Tibial artery (tissue), 4 donors: ENCODE measurements at places on chromosomes 16 and 17.

GRCh38 chr17:17737961-17738894 lies 57.0 kb downstream of the RAI1 start:
- no peak for DNase-seq

DNA sequence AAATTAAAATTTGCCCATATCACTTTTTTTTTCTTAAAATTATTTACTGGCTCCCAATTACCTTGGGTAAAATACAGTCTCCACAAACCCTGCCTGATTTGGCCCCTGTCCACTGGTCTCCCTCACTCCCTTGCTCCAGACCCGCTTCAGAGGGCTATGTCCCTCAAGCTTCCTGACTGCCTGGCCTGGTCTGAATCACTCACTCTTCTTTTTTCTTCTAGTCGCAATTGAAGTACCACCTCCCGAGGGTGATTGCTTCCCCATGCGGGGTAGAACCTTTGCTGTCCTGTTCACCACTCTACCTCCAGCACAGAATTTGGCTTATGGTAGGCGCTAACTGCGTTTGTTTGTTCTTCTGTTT lies 598 bp upstream of the PGAP3 start:
- DNase-seq = no peak

GRCh38 chr17:55238931-55239297 lies 25.8 kb upstream of the HLF start:
- DNase-seq = no peak

- no peak for DNase-seq
Measured at GRCh38 chr17:81682565-81683207, 911 bp downstream of the ARL16 start.

- DNase-seq = no peak
Measured at GRCh38 chr17:56141046-56141839, 12.0 kb upstream of the ANKFN1 start.

DNA sequence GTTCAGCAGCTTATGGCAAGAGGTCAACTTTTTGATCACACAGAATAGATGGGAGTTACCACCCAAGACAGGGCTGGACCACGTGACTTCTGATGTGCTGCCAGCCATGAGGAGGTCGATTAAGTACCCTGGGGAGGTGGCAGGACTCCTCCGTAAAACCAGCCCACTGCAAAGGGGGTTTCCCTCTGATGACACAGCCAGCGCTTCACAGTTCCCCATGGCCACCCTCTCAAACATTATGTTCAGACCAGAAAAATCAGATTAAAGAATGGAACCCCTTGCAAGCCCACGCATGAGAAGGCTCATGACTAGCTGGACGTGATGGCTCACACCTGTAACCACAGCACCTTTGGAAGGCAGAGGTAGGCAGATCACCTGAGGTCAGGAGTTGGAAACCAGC lies 222.9 kb downstream of the CPPED1 start:
- no peak for DNase-seq

DNA sequence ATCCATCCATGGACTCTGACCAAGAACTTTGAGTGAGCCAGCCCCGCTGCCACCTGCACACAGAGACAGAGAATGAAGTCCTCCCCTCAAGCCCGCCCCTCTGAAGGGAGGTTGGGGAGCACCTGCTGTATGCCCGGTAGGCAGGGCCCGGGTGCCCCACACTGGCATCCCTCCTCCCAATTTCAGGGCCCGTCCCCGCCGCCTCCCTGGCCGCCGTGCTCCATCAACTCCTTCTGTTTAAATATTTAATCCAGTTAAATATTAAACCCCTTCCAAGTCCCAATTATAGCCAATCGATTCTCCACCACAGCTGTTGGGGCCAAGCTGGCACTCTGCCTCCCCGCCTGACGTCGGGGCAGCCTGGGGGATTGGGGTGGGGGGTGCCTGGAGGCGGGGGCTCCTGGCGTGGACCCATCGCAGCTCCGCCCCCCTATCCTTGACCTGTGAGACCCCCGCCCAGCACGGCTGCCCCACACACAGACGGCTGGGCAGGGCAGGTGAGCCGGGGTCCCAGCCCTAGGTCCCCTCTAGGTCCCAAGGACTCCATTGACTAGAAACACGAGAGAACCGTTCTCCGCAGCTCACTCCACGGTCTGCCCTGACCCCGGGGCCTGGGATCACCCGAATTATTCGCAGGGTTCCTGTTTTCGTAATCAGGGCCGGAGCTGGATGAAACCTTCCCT lies 18.0 kb upstream of the CACNA1H start:
- no peak for DNase-seq

- no peak for DNase-seq
Measured at GRCh38 chr16:25065899-25066298, 45.6 kb upstream of the LCMT1 start.

- DNase-seq = no peak
Measured at GRCh38 chr17:64599187-64599676, 62.9 kb downstream of the SMURF2 start.

DNA sequence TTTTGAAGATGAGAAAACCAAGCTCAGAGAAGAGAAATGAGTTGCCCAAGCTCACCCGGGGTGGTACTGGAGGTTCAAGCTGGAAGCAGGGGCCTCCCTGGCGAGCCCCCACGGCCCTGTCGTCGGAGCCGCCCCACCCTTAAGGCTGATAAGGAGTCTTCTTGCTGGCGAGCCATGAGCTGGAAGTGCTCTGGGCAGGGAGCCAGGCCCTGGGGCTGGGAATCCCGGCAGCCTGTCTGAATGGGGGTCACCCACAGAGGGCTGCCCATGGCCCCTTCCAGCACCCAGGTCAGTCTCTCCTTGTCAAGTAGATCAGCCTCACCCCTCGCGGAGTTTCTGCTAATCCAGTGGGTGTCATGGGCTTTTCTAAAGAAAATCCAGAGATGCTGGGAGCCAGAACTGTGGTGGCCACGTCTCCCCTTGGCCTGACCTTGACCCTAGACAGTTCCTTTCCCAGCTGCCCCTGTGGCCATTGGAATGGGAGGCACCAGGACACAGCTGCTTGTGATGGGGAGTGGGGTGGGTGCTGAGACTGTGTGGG lies 1.2 kb upstream of the P2RX1 start:
- DNase-seq = no peak

DNA sequence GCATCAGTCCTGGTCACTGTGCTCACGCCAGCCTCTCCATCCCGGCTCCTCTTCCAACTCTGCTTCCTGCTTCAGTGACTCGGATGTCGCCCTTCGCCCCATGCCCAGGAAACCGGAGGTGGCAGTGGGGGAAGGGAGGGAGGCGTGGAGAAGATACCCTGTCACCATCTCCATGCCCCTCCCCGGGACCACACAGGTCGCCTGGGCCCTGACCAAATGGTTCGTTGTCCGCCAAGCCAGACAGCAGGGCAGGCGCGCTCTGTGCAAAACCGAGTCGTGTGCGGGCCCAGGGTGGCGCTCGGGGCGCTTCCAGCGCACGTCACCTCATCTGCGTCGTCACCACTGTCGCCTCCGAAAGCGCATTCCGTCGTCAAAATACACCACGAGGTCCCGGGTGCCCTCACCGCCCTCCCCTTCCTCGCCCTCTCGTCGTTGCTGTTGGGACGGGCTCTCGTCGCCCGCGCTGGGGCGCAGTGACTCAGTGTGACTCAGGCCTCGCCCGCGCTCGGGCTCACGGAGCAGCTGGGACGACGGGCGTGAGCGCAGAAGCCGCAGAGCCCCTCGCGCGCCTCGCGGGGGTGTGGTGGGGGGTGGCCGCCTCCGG lies 39.2 kb downstream of the ZNF778 start:
- no peak for DNase-seq

DNA sequence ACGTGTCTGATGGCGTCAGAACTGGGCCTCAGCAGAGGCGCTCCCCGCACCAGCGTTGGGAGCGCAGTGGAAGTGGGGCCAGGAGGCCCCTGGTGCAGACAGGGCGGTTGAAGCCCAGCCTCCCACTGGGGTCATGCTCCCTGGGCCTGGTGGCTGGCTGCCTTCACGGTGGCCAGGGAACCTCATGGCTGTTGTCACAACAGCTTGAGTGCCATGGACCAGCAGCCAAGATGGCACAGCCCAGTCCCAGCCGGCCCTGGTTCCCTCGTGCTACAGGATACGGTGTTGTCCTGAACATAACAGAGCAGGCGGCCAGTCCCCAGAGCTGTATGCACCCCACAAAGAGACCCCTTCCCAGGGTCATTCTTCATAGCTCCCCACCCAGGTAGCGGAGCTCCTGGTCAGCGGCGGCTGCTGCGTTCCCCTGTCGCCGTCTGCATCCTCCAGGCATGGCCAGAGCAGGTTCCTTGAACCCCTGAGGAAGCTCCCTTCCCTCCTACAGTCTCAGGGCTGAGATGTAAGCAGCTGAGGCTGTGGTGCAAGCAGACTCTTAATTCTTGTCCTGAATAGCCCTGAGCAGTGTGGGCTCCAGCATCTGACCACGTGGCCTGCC lies 29.7 kb downstream of the NME3 start:
- DNase-seq = no peak

DNA sequence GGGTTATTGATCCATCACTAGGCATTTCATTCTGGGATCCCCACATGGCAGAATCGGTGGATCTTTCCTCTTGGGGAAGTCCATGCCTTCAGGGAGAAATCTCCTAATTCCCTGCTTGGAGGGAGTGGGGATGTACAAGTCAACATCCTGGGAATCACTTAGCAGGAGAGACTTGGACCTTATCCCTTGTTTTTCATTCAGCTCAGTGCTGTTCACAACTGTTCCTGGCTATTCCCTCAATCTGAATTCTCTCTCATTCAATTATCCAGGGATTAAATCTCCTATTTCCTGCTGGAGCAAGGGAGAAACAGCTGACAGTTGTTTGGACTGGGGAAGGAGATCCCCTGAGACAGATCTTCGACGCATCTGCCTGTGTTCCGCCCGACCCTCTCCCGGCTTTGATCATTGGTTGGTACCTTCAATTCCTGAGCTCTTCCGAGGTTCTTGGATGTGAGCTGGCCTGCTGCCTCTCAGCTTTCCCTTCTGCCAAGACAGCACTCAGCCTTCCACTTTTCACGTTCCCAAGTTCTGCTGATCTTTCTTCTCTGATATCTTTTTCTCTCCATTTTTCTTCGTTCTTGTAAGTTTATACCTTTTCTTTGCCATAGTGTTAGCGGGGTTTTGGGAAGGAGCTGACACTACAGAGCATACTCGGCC lies 115.4 kb upstream of the GNAO1 start:
- no peak for DNase-seq

DNA sequence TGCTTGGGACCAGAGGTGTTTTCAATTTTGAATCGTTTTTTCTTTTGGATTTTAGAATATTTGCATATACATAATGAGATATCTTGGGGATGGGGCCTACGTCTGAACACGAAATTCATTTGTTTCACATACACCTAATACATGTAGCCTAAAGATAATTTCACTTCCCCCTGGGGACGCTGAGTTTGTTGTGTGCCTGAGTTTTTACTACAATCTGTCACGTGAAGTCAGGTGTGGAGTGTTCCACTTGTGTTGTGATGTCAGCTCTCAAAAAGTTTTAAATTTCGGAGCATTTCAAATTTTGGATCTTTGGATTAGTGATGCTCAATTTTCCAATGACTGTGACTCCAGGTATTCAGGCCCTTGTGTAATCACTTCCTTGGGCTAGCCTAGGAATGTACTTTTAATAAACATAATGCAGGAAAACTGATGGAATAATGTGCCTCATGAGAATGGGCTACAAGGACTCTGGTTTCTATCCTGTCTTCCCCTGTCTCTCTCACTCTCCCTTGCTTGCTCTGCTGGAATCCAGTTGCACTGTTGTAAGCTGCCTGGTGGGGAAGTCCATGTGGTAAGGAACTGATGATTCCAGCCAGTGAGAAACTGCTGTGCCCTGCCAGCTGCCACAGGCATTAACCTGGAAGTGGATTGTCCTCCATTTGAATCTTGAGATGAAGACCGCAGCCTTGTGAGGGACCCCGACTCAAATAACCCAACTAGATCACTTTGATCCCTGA lies 403.8 kb downstream of the SHISA9 start:
- no peak for DNase-seq

DNA sequence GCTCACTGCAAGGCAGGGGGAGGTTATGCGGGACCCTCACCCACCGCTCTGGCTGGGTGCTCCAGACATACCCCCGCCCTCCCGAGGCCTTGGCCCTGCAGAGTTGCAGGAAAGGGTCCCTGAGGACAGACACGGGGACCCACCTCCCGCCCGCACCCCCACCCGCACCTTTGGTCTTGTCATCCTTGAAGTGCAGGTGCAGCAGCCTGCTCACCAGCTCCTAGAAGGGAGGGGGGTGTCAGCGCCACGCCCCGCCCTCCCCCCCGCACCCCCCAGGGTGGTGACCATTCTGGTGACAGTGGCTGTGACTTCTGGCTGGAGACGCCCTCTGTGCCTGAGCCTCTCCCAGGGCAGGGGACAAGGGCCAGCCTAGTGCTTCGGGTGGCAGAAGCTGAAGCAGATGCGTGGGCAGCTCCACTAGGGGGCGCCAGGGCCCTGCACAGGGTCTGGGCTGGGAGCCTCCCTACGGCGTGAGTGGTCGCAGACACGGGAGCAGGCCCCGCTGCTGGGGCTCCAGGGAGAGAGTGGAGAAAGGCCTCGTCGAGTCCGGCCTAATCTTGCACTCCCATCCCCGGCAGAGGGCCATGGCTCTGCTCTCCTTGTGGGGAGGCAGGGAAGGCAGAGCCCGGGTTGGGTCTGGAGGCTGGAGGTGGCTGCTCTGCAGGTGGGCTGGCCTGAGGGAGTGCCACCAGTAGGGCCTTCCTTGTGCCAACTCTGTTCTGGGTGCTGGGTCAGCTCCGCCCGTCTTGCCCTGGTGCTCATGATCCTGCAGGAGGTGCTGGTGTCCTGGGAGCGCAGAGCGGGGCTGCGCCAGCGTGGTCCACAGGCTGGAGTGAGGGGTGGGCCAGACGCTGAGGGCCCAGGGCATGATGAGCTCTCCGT lies 2.7 kb downstream of the CENPX start:
- DNase-seq = no peak

- no peak for DNase-seq
Measured at GRCh38 chr16:56357241-56357764, 68.0 kb downstream of the AMFR start.

DNA sequence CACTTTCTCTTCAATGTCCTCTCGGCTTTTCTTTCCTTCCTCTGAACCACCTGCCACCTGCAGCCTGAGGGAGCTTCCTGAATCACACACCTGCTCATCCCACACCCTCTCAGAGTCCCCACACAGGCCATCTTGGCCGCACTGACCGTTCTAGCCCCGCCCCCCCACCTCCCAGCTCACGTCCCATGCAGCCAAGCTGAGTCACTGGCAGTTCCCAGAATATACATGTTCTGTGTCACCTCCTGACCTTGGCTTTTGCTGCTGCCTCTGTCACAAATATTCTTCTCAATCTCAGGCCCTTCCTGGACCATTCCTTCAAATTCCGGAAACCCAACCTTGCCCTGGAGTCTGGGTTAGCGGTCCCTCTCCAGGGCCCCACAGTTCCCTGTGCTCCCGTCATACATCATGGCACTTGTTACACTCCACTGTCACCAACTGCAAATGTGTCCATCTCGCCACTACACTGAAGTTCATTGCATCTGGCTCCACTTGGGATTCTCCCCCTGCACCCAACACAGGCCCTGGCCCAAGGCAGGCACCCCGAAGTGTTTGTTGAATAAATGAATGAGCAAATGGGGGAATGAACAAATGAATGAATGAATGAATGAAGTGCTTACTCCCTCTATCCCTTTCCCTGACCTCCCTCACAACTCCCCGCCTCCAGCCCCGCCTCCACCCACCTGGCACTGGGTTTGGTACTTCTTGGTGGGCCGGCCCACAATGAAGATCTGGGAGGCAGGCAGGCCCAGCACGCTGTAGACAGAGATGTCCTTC lies 12.8 kb downstream of the PIMREG start:
- DNase-seq = no peak

- DNase-seq = no peak
Measured at GRCh38 chr17:15006421-15007128, 258.6 kb downstream of the PMP22 start.
